ENCODE measurements at places on chromosomes 7 and 10. TPM values are rescaled to one million over a fixed set of nuclear protein-coding genes. Genes with fewer than 3 reads are reported as not detected.
A peak's percentile ranks its signal among the peaks of the same experiment; 100 is the strongest.

DNA sequence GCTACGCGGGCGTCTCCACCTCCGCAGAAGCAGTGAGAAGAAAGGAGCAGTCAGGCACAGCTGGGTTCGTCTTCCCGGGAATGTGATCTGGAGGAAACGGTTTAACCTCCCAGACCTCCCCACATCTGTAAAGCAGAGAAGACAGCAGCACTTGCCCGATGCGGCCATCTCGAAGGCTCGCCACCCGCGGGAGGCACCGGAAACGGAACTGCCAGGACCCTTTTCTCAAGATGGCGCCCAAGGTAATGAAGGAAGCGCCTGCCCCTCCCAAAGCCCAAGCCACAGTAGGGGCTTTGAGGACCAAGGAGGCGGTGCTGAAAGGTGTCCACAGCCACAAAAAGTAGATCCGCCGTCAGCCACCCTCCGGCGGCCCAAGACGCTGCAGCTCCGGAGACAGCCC is 41.7 kb downstream of the ASB13 start:
- DNase-seq: no peak

DNA sequence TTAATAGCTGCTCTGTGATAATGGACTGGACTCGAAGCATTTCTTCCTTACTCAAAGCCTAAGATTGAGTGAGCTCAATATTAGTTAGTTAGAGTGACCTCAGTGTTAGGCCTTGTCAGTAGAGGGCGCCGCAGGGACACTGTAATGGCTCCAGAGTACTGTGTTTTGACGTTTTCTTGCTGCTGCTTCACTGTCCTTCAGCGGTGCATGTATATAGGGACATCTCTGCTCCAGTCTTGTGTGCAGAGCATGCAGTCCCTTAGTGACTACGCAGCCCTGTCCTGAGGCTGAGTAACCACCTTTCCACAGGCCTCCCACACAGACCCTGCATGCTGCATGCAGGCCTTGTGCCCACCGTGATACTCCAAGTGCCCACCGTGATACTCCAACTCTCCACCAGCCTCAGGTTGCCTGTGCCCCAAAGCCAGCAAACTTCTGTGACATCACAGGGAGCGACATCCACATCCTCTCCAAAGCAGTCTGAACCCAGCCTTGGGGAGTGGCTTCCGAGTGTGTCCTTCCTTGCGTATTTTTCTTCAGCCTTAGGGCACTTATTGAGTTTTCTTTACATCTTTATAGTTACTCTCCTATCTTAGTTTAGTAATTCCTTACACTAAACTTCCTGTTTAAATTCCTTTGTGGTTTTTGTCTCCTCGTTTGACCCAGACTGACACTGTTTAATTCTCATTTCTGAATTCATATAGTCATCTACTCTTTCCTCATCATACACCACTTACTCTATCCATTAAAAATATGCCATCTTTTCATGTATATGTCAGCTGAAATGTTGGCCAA is 118.2 kb downstream of the JAZF1 start:
- peak; percentile 86 for DNase-seq

GRCh38 chr7:54874804-54875203 is 115.8 kb upstream of the SEC61G start:
- DNase-seq: no peak

- no peak for DNase-seq
These were observed 226.8 kb downstream of the PRPF18 start for GRCh38 chr10:13813550-13813949.

GRCh38 chr10:1706711-1707110 is 30.6 kb downstream of the ADARB2 start:
- DNase-seq: no peak

DNA sequence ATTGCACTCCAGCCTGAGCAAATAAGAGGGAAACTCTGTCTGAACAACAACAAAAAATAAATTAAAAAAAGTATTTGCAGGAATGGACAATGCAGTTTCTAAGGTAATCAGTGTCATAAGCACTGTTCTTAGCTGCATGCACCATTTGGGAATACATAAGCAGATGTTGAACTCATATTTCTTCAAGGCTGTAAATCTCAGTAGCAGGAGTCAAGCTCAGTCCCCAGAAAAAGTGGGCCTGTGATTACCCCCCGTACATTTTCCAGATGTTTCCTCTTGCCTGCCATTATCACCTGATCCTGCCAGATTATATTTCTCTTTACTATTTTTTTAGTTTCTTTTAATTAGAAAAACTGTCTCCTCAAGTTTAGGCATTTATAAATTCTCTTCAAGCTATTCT is 667.6 kb upstream of the ANKRD30A start:
- DNase-seq: no peak

DNA sequence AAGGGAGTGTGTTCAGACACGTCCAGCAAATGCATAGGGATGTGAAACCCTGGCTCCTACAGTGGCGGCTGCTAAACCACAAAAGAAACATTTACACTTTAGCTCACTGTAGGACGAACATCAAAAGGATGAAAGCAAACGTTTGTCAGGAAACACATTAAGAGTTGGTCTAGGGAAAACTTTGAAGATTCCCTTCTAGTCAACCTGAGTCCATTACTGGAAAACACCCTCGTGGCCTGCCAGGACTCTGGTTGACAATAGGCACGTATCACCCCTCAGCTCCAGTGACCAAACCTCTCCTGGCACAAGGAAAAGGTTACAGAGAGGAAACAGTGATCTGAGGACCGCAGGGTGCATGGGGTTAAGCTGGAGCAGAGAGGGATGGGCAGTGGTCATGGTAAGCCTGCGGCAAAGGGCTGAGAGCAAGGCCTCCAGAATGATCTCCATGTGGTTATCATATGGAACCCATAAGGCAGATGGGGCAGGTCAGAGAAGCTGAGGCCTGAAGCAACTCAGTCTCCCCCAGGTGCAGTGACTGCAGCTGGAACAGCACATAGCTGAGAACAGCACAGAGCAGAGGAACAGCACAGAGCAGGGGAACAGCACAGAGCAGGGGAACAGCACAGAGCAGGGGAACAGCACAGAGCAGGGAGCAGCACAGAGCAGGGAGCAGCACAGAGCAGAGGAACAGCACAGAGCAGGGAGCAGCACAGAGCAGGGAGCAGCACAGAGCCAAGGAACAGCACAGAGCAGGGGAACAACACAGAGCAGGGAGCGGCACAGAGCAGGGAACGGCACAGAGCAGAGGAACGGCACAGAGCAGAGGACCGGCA is 49.9 kb downstream of the CHST15 start:
- no peak for DNase-seq

DNA sequence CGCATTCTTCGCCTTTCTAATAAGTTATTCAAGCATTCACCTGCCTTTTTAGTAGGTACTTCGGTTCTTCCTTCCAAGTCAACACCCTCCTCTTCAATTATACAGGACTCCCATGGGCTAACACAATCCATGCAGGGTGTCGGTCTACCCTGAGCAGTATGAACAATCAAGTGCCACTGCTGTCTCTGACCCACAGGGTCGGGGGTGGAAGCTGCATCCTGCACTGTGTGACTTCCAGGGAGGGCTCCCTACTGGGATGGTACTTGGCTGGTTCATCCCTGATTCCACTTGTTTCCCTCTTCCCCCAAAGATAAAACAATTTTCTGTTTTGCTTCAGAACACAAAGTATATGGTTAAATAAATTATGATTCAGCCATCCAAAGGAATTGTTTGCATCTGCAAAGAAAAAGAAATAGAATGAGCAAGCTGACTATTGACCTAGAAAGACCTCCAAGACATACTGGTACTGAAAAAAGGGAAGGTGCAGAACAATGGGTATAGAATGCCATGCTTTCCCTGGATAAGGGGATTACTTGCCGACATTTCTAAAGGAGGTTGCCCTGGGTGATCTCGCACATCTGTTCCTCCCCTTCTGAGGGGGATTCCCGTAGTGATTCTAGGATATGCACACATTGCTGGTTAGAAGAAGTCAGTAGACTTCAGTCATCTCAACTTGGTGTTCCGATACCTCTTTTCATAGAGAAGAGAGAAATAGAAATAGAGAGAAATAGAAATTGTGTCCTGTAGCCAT is 89.1 kb upstream of the AGR3 start:
- DNase-seq: no peak

GRCh38 chr7:158831738-158832091 is 2.4 kb upstream of the ESYT2 start:
- no peak for DNase-seq

The OR13A1 gene
- total RNA-seq: not detected

The GRID1 gene
- 1.0 TPM for total RNA-seq

The TRUB1 gene
- 11.7 TPM for total RNA-seq
